Renal cortical epithelial cell (primary cell): ENCODE measurements at places on chromosomes 6 and 20.

GRCh38 chr6:155578251-155578650 is 122.6 kb upstream of the NOX3 start:
- DNase-seq: peak; percentile 2

DNA sequence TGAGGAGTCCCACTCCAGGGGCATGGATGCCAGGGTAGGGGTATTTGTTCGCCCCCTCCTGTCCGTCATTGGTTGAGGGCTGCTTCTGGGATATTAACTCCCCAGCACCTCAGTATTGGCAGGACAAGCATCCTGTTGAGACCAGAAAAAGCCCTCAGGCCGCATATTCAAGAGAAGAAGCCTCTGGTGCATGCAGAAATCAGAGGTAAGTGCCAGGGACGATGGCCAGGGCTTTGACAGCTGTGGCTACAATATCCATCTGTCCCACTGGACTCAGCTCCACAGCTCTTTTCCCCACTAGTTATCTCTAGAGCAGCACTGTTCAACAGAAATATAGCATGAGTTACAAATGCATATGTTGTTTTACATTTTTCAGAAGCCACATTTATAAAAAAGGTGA is 651.3 kb downstream of the KIF16B start:
- DNase-seq: no peak

GRCh38 chr6:31776989-31777666 is at the start of gene VWA7:
Gene VWA7, minus strand, starts transcription at chr6:31777328. Its CDS starts 549 bp downstream, at chr6:31776779.
- DNase-seq: peak; percentile 95

DNA sequence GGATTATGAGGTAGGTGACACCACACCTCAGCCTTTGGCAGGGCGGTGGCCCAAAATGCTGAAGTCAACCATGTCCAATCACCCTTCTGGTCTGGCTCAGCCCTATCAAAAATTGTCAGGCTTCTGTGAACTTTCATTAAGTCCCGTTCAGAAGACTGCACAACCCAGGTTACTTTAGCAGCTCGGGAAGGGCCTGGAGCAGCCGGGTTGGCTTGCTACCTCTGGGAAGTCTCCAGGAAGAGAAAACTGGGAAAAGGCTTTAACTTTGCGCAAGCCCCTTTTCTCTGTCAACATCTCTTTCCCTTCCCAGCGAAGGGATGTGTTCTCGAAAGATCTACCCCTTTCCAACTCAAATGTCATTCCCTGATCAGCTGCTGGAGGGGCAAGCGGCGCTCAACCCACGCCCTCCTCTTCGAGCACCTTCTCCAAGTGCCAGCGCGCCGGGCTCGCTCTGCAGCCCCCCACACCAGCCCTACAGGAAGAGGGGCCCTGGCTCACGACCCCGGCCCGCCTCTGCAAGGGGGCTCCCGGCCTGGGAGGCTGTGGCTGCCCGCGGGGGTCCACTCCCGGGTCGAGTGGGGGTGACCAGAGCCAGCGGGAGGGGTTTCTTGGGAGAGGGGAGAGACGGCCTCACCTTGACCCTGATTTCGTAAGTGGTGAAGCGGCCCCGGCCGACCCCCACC is 573 bp downstream of the SNX3 start:
- peak; percentile 38 for DNase-seq
